ENCODE measurements at places on chromosomes 12 and 14.

- DNase-seq, result no peak
These were observed 265.9 kb upstream of the PLEKHG7 start for GRCh38 chr12:92436856-92437255.

DNA sequence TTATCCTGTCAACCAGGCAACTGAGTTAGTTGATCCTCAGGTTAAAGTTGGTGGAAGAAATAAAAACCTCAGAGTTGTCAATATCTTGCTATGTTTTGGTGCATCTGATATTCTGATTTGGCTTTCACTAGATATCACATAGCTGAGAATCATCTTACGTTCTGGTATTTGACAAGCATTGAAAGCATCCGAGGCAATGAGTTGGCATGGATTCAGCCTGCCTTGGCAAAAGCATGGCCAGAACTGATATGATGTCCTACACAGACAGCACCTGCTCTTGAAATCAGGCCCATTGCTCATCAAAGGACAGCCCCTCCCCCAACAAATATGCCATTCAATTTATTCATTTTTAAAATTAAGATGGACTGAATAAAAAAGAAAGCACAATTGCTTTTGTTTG, 320.7 kb upstream of the ATP2B1 start:
- no peak for DNase-seq

GRCh38 chr12:59839514-59839913, 243.7 kb downstream of the SLC16A7 start:
- no peak for DNase-seq

DNA sequence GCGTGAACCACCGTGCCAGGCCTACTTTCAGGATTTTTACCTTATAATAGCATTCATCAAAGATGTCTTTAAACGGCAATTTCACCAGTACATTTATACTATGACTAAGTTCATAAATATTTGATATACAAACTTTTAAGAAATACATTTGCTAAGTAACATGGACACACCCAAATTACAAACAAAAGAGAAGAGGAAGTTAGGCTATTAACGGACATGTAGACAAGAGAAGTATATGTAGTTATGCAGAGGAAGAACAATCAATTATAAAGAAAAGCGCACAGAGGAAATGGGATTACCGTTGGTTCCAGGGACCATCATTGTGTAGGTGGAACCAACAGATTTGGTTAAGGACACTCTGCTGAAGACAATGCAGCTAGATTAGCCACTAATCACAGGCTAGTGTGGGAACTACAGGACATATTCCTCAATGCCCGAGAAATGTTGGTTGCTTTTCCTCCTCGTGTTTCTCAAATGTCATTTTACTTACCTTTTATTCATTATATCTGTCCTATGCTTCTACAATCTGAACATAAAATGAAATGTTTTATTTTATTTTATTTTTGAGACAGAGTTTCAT, 24.0 kb upstream of the PKP2 start:
- DNase-seq, result no peak

DNA sequence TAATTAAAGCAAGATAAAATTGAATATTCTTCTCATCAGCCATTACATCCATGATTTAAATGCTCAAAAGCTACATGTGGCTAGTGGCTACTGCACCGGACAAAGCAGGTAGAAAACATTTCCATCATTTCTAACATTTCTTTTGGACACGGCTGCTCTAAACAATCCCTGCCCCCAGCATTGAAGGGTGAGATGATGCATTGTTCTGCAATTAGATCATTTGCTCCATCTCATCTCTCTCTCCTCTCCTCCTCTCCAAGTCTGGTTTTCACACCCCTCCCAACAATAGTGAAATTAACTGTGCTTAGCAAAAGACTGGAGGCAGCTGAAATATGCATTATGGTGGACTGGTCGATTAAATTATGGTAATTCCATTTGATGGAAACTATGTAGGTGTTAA, 288.5 kb downstream of the KSR2 start:
- no peak for DNase-seq

DNA sequence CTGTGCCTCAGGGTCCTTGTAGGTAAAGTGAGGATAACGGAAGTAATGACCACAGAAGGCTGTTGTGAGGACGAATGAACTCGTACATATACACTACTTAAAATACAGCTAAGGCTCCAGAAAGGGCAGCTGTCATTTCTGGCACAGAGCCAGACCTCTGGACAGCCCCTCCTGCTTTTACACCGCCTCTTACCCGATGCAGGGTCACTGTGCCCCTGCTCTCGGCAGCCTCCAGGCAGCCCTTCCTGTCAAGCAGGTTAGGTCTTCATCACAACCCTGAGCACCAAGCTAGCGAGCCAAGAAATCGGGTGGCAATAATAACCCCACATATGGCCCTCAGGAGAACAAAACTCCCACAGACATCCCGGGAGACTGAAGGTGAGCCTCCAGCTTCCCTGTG, 8.5 kb downstream of the TMEM229B start:
- DNase-seq, result no peak

Data from left ventricle myocardium inferior (tissue), 1 donor.